Cardiac fibroblast (primary cell): ENCODE measurements at places on chromosomes 11 and 22.

- peak; percentile 49 for DNase-seq
Measured at GRCh38 chr22:46262449-46263215, 511 bp downstream of the PKDREJ start.

DNA sequence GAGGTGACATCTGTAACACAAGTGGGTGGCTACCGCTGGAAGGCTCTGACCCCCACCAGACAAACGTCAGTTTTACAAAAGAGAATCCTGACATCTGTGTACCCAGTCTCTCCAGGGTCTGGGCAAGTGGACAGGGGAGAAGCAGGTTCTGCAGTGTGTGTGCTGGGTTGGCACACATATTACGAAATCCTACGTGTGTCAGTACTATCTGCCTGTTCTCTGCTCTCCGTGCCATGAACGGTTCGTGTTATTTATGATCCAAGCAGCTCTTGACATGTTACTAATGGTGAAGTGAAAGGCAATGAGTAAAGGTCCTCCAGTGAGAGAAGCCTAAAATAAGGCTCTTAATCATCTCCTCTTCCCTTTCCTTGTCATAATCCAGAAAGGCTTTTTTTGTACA is 201.5 kb upstream of the MTMR2 start:
- DNase-seq = no peak

DNA sequence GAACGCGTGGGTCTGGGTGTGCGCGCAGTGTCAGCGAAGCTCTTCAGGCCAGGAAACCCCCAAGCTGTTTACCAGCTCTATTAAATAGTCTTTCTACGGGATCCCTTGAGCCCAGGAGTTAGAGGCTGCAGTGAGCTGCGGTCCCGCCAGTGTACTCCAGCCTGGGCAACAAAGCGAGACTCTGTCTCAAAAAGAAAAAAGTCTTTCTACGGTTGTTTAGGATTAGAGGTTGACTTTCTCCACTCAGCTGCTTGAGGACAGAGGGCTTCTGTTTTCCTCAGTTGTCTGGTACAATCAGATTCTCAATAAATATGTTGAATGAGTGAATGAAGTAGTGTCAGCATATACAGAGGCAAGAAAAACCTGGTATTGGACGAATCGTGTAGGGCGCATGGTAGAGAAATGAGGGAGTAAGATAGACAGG is 619 bp downstream of the SART1 start:
- DNase-seq = no peak

DNA sequence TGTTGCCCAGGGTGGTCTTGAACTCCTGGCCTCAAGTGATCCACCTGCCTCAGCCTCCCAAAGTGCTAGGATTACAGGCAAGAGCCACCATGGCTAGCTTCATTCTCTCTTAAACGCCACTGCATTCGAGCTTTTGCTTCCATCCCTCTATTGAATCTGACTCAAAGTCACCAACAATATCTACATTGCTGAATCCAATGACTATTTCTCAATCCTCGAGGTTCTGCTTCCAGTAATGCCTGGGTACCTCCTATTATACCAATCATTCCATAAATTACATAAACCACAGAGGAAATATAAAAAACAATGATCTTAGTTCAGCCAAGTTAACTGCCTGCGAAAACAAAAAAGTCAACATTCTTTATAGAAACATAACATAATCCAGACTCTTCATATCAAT is 11.9 kb upstream of the NXF1 start:
- DNase-seq = no peak

DNA sequence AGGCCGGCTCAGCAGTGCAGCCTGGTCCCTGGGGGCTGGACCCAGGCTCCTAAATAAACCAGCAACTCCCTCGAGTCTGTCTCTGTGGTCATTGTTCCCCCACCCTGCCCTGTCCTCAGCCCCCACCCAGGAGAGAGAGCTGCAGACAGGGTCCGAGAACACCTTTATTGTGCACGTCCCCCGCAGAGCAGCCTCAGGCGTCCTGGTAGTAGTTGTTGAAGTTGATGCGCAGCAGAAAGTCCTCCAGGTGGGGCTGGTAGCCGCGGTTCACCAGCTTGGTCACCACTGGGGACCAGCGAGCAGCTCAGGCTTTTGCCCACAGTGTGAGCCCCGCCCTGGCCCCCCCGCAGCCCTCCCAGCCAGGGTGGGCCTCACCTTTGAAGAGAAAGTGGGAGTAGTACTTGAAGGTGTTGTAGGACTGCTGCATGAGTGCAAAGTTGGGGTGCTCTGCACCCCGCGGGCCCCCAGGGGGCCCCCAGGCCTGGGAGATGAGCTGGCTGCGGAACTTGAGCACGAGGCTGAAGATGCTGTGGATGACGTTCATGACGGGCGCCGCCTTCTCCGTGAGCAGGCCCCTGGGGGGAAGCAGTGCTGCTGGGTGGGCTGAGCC is 16.8 kb downstream of the SELENOO start:
- DNase-seq = no peak
